ENCODE measurements at places on chromosomes 12 and 14. TPM values are rescaled to one million over a fixed set of nuclear protein-coding genes. Genes with fewer than 3 reads are reported as not detected.
A peak's percentile ranks its signal among the peaks of the same experiment; 100 is the strongest.

The AQP2 gene
- not detected for total RNA-seq

GRCh38 chr12:10607885-10608458, 5.4 kb downstream of the MAGOHB start:
- no peak overlapping the region for H3K4me3 ChIP-seq
- peaks cover 45% of the 10 kb centered on the region for H3K36me3 ChIP-seq
- no peak for DNase-seq
- H3K27ac ChIP-seq, result no peak overlapping the region

The KRT2 gene
- not detected for total RNA-seq

DNA sequence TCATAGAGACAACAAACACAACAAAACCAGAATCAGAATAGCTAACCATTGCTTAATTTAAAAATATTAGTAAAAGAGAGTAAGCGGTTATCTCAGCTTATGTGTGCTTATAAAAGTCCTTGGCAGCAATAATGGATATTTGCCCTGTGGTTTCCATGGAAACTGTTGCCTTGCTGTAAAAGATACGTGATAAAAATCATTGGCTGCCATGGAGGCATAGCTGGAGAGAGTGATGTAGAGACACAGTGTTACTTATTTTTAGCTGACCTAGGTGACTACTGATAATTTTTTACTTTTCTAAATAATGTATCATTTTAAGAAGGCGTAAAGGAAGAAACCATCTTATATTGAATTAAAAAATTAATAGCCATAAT, 92.9 kb downstream of the ERC1 start:
- peak overlapping the region; percentile 21 for H3K4me3 ChIP-seq
- H3K27ac ChIP-seq, result peak overlapping the region; percentile 68
- H3K36me3 ChIP-seq, result no peaks in the 10 kb centered on the region

The TNFRSF1A gene
- total RNA-seq, result 182 TPM

GRCh38 chr12:2851931-2852330, 4.9 kb downstream of the TEX52 start:
- no peaks in the 10 kb centered on the region for H3K4me1 ChIP-seq
- no peak overlapping the region for H3K4me3 ChIP-seq
- H3K27ac ChIP-seq, result no peak overlapping the region

DNA sequence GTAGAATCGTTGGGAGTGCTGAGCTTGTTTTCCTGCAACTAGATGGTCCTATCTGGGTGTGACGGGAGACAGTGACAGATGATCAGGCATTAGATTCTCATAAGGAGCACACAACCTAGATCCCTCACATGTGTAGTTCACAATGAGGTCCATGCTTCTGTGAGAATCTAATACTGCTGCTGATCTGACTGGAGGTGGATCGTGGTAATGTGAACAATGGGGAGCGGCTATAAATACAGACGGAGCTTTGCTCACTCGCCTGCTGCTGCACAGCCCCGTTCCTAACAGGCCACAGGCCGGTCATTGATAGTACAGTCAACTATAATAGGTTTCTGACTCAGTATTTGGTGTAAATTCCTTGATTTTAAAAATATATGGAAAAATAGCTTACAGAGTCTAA, 138.8 kb downstream of the GLT1D1 start:
- no peaks in the 10 kb centered on the region for H3K27me3 ChIP-seq
- H3K4me3 ChIP-seq, result no peak overlapping the region
- no peaks in the 10 kb centered on the region for H3K4me1 ChIP-seq
- H3K36me3 ChIP-seq, result no peaks in the 10 kb centered on the region

All from sigmoid colon (tissue), 7 donors.